ENCODE measurements at places on chromosomes 16 and 17.

DNA sequence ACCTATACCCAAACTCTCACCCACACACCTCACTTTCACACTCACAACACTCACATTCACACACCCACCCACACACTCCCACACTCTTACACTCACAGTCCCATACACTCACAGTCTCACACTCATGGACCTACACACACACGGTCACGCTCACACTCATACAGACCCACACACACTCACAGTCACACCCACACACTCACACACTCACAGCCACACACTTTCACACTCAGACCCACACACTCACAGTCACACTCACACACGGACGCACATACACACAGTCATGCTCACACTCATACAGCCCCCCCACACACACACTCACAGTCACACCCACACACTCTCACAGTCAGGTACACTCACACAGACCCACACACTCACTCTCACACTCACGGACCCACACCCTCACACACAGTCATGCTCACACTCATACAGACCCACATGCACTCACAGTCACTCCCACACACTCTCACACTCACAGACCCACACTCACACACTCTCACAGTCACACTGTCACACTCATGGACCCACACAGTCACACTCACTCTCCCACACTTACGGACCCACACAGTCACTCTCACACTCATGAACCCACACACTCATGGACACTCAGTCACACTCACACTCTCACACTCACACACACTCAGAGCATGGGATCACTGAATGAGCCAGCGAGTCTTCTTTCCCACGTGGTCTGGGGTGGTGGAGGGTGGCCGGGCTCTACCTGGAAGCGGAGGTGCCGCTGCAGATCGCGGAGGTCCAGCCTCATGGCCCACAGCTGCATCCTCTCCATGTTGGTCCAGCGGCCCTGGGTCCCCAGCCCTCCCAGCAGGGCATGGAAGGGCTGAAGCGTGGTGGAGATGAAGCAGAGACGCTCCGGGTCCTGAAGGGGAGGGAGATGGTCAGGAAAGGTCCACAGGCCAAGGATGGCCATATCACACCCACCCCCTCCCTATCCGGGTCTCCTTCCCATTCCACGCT lies 5.1 kb downstream of the IL27 start:
- no peak for DNase-seq

DNA sequence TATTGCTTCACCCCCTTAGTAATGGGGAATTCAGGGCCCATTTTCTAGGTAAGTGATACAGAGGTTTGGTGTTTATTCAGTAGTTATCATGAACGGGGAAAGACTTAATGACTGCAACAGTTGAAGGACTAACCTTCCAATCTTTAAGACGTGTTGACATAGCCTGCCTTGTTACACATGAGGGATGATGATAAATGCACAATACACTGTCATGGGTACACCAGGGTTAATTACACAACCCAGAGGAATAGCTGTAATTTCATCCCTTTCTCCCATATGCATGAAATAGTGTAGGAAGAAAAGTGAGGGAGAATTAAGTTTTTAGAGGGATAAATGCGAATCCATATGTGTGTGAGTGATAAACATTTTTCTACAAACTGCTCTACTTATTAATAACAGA lies 10.7 kb downstream of the MYH4 start:
- no peak for DNase-seq

GRCh38 chr16:53711390-53711789 lies 7.4 kb downstream of the FTO start:
- no peak for DNase-seq

GRCh38 chr16:81492311-81492761 lies 47.7 kb downstream of the CMIP start:
- DNase-seq = no peak

- DNase-seq = no peak
These were observed 604 bp downstream of the HS3ST3B1 start for GRCh38 chr17:14301279-14302090.

GRCh38 chr17:58301504-58302150 lies 20.9 kb upstream of the MPO start:
- peak; percentile 56 for DNase-seq

GRCh38 chr16:85477801-85478363 lies 135.2 kb upstream of the GSE1 start:
- DNase-seq = no peak

- peak; percentile 40 for DNase-seq
These were observed 38.4 kb downstream of the TNFRSF13B start for GRCh38 chr17:16933317-16934132.
